Purkinje cell (primary cell): ENCODE measurements at places on chromosomes 2 and 18. TPM values are rescaled to one million over a fixed set of nuclear protein-coding genes. Genes with fewer than 3 reads are reported as not detected.

Gene CCNYL1
- polyA plus RNA-seq: 1.5 and 5.3 TPM in 2 replicates

Gene SOCS6
- polyA plus RNA-seq: 5.0 and 8.6 TPM in 2 replicates

Gene FBXO11
- polyA plus RNA-seq: 42.9 and 62.0 TPM in 2 replicates

Gene ORMDL1
- 346 and 348 TPM in 2 replicates for polyA plus RNA-seq

Gene CGREF1
- 28.9 and 37.0 TPM in 2 replicates for polyA plus RNA-seq

Gene FEV
- polyA plus RNA-seq: not detected in 2 replicates

Gene SIGLEC15
- not detected in 2 replicates for polyA plus RNA-seq
